ENCODE measurements at places on chromosomes 6 and 20. TPM values are rescaled to one million over a fixed set of nuclear protein-coding genes. Genes with fewer than 3 reads are reported as not detected.

Gene SLX4IP
- 3.0 TPM for total RNA-seq

Gene CTCFL
- 0.15 TPM for total RNA-seq

Gene SLC24A3
- total RNA-seq, result 0.35 TPM

Gene MEP1A
- not detected for total RNA-seq

Gene FNDC1
- 0.10 TPM for total RNA-seq

Gene ZBTB22
- total RNA-seq, result 7.7 TPM

Gene ACSS1
- 9.9 TPM for total RNA-seq

Gene TBX18
- 0.30 TPM for total RNA-seq

Gene LHFPL5
- total RNA-seq, result not detected

Gene GJA10
- total RNA-seq, result not detected

Gene PDE7B
- total RNA-seq, result 3.4 TPM

Gene TRIM31
- total RNA-seq, result not detected

Gene OOEP
- total RNA-seq, result 0.18 TPM

Gene BPIFB1
- total RNA-seq, result 0.18 TPM

Gene SYNDIG1
- total RNA-seq, result not detected

Gene C6orf163
- total RNA-seq, result 1.2 TPM

Gene MCCD1
- total RNA-seq, result not detected

Gene SLC17A9
- 125 TPM for total RNA-seq

Gene PRSS35
- not detected for total RNA-seq

Gene SLC35F1
- not detected for total RNA-seq

Gene PTPN1
- total RNA-seq, result 8.9 TPM

Gene C6orf136
- 13.8 TPM for total RNA-seq

Gene CCN5
- total RNA-seq, result 1.1 TPM

Gene PREP
- 14.0 TPM for total RNA-seq

Gene OVOL2
- 0.18 TPM for total RNA-seq

Gene JAG1
- 4.3 TPM for total RNA-seq

Gene CUTA
- 104 TPM for total RNA-seq

Gene SIRPB2
- 0.50 TPM for total RNA-seq

Gene BPIFB2
- 0.18 TPM for total RNA-seq

Gene STK38
- 13.5 TPM for total RNA-seq

Gene C20orf204
- total RNA-seq, result 0.68 TPM

Gene RING1
- total RNA-seq, result 19.2 TPM

Gene SLC26A8
- 0.30 TPM for total RNA-seq

Gene FRMD1
- total RNA-seq, result 0.10 TPM

Gene UNC5CL
- 9.3 TPM for total RNA-seq

Gene UTRN
- 29.2 TPM for total RNA-seq

Gene HSPA1L
- total RNA-seq, result 0.60 TPM

Gene ZNF165
- total RNA-seq, result 0.53 TPM

Gene OTOR
- total RNA-seq, result not detected

Gene POU5F1
- 5.0 TPM for total RNA-seq

Data from left lobe of liver (tissue), 2 donors.